ENCODE measurements at places on chromosomes 7 and 10.

DNA sequence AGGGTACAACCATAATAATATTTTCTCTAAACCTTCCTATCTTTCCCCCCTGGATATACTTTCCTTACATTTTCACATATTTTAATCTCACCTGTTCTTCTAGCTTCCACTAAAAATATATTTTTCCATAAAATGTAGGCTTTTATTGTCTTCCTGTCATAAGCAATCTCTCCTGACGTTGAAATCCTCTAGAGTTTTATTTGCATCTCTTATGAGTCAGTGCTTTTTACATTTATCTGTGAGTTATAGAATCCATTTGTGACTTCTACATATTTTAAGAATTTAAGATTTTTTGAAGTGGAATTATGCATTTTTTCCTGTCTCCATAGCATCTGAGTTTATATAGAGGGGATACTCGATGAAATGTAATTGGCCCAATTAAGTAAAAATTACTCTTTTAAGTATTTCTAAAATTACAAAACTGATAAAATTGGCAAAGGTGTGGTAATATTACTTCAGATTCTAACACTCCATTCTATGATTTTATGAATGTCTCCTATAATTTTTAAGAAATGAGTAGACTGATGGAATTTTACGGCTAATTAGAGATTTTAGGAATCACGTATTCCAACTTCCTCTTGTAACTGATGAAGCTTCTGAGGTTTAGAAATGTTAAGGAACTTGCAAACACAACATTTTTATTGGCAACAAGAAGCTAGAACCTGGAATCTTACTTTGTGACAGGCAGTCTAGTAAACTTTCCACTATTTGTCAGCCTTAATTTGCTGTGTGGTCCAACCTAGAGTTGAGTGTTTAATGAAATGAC lies 422.9 kb upstream of the SEMA3A start:
- DNase-seq: no peak

DNA sequence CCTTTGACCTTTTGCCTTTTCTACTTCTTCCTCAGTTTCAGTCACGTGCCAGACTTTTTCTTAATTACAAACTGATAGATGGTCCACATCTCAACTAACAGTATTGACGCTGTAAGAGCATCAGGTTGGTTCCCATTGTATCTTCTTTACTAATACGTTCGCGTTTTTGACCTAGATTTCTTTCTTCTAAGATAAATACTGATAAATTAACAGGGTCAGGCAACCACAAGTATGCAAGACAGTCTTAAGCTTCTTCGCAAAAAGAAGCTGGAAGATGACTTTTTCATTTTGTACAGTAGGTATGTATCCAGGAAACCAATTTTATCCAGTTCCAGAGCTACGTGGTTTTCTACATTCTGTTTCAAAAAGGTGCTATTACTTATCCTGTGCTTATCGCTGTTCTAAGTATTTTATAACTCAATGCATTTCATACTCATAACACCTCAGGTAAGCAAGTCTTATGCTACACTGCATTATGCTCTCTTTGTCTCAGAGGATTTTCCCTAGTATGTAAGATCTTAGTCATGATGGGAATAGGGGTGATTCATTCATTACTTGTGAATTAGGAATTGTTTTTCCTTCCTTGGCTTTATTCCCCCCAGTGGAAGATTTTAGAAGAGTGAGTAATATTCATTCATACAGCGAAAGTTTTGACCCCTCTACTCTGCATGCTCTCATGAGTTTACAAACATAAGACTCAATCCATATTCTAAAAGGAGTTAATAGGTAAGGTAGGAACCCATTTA lies 955 bp downstream of the DUS4L start:
- DNase-seq: no peak

DNA sequence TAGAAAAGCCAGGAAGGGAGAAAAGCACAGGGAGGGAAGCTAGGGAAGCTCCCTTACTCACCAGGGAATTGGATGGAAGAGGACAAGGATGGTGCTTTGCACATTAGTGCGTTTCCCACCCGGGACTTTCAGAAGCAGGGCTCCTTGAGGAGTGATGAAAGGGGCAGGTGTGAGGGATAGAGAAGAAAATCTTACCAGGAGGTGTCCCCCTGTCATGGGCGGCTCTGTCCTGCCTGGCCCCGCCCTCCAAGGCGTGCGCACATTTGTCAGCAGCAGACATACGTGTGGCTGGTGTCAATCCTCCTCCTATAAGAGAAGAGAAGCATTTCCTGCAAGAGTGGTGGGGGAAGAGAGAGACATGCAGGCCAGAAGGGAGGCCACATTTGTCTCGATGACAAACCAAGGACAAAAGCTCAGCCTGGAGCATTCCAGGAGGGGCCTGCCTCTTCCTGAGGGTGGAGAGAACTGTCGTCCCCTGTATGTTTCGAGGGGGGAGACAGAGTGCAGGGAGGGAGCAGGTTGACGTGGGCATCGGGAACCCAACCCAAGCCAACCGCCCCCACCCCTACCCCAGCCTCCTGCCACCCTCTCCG lies 47.4 kb upstream of the COMTD1 start:
- DNase-seq: no peak

DNA sequence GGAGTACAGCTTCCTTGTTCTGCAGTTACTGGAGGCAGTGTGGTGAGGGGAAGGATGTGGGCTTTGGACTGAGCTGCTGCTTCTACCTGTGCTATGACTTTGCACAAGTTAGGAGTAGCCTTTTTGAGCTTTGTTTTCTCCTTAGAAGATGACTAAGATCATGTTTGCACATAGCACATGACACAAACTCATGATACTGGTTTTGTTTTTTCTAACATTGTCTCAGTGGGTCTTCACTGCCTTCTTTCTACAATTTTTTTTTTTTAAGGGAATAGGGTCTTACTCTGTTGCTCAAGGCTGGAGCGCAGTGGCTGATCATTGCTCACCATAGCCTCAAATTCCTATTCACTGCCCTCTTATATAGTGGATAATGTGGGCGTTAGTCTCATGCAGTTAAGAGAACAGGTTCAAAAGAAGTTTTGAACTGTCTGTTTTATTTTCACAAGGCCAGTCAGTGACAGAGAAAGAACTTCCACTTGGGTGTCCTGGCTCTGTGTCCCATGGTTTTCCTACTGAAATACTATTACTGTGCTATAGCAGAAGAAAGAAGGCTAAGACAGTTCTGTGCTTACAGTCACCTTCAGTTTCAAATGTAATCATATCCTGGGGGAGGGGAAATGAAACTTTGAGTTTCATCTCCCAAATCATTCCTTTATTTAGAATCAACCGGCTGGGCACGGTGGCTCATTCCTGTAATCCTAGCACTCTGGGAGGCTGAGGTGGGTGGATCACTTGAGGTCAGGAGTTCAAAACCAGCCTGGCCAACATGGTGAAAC lies 72.0 kb downstream of the KAT6B start:
- peak; percentile 19 for DNase-seq

- DNase-seq: peak; percentile 72
Observed at GRCh38 chr10:89992575-89992974, 291.2 kb downstream of the KIF20B start.

DNA sequence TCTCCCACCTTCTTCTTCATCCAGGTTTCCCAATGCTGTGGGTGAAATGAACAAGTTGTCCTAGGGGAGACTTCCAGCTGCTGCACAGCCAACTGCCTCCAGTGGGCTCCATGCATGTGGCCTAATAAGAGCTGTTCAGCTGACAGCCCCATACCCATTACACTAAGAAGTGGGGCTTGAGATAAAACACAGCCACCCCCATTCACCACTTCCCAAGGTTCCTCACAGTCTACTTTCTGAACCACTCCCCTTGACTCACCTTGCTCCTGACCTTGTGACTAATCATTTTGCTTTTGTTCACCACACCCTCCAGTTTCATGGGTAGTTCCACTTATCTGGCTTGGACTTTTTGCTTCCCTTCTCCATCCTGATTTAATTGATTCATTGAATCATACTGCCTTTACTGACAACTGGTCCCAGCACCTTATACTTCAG lies 119.3 kb downstream of the CABCOCO1 start:
- no peak for DNase-seq

- DNase-seq: no peak
Observed at GRCh38 chr10:122861711-122862161, 16.1 kb upstream of the CUZD1 start.

GRCh38 chr7:105649727-105650381 lies 68.6 kb upstream of the EFCAB10 start:
- no peak for DNase-seq

- DNase-seq: no peak
Observed at GRCh38 chr7:70788276-70788675, 343.7 kb upstream of the GALNT17 start.

DNA sequence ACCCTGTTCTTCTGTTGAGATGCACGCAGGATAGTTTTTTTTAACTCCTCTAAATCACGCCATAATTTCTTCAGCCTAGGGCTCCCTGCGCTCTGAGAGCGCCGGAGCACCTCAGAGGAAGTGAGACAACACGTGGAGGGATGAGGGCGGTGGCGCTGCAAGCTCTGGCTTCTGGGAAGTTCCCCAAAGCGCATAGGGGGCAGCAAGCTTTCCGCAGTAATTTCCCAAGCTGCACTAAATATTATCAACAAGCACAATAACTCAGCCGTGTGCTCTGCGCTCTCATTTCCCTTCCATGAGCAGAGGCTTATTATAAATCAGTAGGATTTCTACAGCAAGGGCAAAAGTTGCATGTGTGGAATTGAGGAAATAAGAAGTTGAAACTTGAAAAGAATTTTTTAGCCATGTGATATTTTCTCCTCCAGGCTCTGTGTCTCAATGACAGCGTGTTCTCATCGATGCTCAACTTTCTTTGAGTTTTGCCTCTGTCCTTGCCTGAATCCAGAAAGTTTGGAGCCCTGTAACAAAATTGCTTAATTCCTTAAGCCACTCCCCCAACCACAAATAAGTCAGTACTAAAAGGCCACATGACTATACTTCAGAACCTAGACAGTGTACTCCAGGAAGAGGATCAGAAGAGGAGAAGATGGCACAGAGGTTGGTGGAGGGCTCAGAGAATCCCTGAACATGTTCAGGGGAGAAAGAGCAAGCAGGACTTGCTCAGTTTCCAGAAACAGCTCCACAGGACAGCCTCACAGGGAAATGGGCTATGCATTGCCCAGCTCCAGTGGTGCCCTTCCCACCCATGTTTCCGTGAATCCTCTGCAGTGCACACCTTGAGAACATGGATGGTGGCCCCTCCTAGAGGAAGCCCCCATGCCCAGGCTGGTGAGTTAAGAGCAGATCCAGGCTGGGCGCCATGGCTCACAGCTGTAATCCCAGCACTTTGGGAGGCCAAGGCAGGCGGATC lies 221.5 kb upstream of the GHITM start:
- peak; percentile 86 for DNase-seq

- peak; percentile 7 for DNase-seq
Observed at GRCh38 chr10:103479135-103479534, at the start of gene CALHM3. CALHM3 (minus strand) TSS chr10:103479240; CDS start chr10:103479032, 208 bp downstream.

GRCh38 chr10:43852149-43852548 lies 203.5 kb upstream of the ZNF32 start:
- peak; percentile 44 for DNase-seq

DNA sequence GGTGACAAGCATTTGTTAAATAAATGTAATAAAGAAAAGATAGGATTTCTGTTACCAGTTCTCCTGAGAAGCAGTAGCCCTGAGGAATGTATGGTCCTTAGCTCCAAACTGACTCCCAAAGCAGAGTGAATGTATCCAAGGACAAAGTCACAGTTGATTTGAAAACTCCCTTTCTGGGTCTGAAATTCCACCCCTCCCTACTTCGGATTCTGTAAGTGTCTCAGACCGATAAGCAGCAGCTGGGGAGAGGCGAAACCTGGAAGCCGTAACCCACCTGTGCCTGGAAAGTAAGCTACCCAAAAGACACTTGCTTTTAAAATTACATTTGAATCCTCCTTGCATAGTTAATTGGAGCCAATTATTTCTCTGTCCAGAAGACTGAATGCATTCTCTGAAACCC lies 122.9 kb upstream of the FRMD4A start:
- no peak for DNase-seq

DNA sequence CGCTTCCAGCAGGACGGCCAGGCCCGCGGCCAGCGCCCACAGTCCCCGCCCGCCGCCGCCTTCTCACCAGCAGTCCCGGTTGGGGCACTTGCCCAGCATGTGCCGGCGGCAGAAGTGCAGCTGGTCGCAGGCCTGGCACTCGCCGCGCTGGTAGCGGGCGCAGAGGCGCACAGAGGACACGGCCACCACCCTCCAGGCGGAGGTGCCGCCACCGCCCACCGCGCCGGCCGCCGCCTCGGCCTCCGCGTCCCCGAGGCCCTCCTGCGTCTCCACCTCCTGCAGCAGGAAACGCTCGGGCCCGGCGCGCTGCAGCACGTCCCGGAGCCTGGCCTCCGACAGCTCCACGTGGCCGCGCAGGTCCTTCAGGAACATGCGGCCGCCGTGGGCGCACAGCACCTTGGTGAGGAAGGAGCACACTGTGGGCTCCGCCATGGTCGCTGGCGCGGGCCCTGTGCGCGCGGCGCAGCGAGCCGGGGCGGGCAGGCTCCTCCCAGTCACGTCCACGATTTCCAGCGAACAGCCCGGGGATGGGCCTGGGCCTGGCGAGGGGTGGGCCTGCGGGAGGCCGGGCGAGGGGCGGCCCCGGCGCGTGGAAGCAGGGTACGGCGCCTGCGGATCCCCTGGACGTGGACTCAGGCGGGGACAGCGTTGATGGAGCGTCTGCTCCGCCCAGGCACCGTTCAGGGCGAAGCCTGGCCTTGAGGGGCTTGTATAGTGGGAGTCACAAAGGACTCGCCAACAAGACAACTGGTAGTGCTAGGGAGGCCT lies at the start of gene ZC3HAV1L:
Gene ZC3HAV1L (minus strand): TSS at position 457 of the 768 bp plus-strand sequence. CDS start 25 bp downstream, at position 432.
- DNase-seq: peak; percentile 26

GRCh38 chr10:69328380-69328735 lies 50.1 kb downstream of the HK1 start:
- DNase-seq: no peak

GRCh38 chr10:133285217-133285616 lies 8.5 kb upstream of the ADAM8 start:
- DNase-seq: no peak

GRCh38 chr7:32515890-32516550 lies 20.7 kb downstream of the AVL9 start:
- DNase-seq: peak; percentile 45
